ENCODE measurements at places on chromosomes 5 and 9.

DNA sequence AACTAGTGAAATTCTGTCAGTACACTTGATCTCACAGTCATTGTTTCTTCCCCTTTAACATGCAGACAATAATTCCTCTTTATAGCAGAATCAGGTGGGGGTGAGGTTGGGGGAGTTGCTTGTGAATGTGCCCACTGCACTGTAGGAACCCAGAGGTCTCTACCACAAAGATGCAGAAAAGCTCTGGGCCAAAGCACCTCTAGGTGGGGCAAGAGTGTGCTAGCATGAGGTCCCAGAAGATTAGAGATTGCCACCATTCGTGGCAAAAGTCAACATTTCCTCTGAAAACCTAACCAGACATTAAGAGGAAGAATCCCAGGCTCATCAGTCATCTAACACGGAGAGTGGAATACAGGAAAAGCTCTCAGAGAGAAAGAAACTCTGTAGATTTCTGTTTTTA lies 74.5 kb downstream of the PTCD2 start:
- DNase-seq, result no peak

DNA sequence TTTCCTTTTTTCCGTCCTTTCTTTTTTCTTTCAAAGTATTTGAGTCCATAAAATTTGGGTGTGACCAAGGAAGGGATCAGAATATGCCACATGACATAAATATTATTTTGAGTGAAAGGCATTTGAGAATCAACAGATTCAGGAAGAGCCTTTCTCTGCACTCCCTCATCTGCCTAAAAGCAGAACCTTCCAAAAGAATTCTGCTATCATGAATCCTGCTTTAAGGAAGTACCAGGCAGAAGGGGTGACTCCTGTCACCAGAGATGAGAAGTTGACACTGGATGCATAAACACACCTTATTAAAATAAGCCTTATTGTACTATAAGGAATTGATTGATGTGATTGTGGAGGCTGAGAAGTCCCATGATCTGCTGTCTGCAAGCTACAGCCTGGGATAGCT lies 196.7 kb downstream of the SREK1 start:
- DNase-seq, result no peak

DNA sequence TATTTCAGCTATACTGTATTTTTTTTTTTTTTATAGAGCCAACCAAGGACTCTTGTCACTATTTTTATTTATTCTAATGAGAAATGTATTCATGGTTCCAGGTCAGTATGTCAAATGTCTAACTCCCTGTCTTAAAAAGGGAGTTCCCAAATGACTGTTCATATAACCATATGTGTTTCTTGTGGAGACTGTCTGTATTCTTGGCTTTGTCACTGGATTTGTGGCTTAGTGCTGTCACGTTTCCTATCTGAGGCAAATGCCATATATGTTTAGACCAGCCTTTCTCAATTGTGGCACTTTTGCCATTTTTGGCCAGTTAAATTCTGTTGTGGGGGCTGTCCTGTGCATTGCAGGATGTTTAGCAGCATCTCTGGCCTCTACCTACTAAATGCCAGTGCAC lies 3.1 kb downstream of the GCNT1 start:
- no peak for DNase-seq

DNA sequence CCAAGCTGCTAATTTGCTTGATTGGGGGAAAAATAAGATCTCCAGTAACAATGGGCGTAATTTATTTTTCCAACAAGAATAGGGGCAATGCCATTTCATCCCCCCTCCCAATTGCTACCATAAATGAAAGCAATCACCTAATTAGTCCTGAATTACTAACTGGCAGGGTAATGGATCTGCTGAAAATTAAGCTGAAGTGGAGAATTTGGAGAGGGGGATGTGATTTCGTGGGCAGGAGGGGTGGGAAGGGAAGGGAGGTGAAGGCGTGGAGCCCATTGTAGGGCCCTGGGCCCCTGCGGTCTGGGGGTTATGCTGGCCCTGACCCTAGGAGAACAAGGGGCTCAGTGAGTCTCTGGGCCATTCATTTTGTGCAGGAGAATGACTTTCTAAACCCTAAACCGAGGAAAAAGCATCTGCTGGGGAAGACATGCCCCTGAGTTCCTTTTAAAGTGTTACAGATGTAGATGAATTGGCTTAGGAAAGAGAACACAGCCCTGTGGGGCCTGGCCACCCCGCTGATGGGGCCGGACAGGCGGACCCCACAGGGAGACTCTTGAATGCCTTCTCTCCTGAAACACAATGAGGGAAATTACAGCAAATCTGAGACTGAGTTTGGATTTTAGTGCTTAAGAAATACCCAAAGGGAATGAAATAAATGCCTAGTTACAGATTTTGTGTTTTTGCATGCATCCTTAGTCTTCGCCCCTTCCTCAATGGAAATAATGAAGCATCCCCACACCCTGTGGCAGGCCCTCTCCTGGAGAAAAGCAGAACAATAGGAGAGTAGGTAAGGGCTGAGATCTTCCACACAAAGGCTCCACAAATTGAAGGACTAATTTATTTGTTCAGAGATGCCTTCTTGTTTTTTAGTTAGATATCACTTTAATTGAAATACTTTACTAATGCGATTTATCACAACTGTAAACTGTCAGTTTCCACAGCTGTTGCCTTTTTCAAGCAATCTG lies 143.2 kb downstream of the PSAT1 start:
- DNase-seq, result no peak

DNA sequence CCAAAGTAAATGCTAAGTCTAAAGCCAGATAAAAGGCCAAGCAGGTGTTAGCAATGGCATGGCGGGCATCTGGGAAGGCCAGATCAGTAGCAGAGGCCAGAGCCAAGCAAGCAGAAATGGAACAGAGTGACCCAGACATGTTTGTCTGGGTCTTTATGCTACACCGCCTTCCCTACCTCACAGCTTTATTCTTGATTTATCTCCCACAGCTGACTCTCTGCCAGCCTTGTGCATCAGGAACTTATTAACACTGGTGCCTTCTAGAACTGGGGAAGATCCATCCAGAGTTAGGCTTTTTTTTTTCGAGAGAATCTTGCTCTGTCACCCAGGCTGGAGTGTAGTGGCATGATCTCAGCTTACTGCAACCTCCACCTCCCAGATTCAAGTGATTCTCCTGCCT lies 112.5 kb upstream of the SLC44A1 start:
- no peak for DNase-seq

GRCh38 chr5:157160001-157160400 lies 6.1 kb downstream of the GARIN3 start:
- peak; percentile 79 for DNase-seq

- no peak for DNase-seq
Measured at GRCh38 chr5:132261881-132262845, 4.7 kb downstream of the PDLIM4 start.

DNA sequence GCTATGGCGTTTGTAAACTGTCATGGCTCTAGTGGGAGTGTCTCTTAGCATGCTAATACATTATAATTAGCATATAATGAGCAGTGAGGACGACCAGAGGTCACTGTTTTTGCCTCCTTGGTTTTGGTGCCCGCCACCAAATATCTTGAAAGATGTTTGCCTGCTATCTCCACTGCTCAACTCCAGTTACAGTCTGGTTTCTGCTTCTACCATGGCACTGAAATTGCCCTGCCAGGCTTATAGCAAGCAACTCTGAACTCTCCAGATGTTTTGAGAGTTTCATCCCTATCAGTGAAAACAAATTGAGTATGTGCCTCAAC lies 122.1 kb upstream of the SPRY4 start:
- no peak for DNase-seq

DNA sequence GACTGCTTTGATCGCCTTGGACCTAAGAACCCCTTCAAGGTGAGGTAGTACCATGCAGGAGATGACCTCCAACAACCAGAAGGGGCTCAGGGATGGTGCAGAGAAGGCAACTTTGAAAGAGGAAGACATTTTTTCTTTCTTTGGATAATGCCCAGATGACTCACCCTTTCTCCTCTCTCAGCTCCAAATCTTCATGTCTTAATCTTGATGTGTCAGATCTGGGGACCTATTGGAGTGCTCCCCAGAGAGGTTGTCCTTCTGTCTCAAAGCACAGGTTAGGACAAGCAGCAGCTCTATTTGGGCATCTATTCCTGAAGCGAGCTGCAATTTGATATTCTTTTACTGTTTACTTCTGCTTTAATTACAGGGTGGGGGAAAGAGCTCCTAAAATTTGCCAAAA lies 229.9 kb upstream of the MAP3K1 start:
- no peak for DNase-seq

- DNase-seq, result no peak
Measured at GRCh38 chr9:127455324-127455992, 4.1 kb downstream of the LRSAM1 start.

- DNase-seq, result peak; percentile 55
Measured at GRCh38 chr5:140632366-140633020, 482 bp downstream of the CD14 start.

DNA sequence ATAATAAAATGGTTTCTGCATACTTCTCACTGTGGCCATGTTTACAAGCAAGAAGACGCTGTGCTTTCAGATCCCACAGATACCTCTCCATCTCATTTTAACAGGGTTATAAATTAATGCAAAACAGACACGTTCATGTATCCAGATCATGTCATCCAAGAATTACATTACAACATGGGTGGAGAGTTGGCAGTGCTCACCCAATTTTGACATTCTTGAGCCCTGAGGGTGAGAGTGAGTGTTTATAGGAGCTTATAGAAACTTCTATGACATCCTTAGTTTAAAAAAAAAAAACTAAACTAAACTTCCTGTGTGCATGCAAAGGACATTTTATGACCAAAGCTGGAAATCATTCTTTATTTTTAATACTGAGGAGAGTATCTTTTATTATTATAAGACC lies 9.1 kb downstream of the PRKACG start:
- no peak for DNase-seq

GRCh38 chr5:137141779-137142178 lies 357.3 kb downstream of the SPOCK1 start:
- DNase-seq, result no peak

GRCh38 chr5:151667083-151667482 lies 19.6 kb downstream of the SPARC start:
- DNase-seq, result no peak

GRCh38 chr5:54667136-54667535 lies 149.6 kb downstream of the SNX18 start:
- no peak for DNase-seq

DNA sequence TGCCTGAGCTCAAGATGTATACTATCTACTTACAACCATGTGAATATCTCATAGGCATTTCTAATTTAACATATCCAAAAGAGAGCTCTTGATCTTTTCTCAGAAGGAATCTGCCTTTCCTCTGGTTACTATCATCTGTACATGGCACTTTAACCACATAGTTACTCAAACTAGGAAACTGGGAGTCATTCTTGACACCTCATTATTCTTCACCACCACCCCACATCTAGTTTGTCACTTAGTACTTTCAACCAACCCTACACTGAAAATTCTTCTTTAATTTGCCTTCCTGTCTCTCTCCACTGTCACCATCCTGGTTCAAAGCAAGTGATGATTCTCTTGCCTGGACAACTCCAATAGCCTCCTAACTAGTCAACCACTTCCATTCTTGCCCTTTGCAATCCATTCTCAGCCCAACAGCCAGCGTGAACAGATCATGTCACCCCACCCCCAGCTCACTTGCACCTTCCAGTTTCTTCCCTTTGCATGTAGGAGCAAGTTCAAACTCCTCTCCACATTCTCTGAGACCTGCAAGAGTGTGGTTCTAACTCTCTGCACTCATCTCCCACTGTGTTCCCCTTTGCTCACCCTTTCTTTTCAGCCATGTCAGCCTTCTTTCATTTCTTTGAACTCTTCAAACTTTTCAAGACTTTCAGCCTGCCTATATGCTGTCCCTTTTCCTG lies 17.3 kb upstream of the SMAD5 start:
- DNase-seq, result no peak

DNA sequence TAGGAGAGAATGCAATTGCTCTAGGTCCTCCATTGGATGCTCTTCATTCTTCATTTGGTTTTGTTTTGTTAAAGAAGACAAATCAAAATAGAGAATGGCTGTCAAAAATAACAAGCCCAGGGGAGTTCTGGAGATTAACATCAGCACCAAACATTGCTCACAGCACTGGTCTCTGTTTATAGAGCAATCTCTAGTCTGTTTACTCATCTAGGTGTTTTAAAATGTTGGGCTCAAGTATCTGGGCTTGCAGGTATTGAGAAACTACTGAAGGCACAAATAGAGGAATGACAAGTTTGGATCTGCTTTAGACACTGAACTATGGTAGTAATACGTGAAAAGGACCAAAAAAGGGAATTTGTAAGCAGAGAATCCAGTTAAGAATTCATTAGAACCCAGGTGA lies 77.0 kb upstream of the TMC1 start:
- DNase-seq, result no peak

- DNase-seq, result no peak
Measured at GRCh38 chr9:18474783-18475182, 830 bp downstream of the ADAMTSL1 start.

DNA sequence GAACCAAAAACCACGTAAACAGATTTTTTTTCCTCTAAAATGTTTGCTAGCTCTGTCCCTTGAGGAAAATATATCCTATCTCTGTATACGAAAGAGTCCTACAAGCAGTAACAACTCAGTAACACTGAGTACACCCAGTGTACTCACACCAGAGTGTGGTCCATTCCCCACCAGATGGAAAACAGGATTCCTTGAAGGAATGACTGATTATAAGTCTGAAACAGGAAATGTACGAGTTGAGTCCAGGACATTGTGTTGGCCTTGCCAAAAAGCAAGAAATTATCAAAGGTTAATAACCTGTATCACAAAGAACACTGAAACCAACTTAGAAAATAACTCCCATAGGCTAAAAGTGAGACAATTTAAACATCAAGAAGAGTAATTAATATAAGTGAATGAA lies 20.4 kb downstream of the GOLPH3 start:
- DNase-seq, result no peak

GRCh38 chr9:131650254-131650653 lies 89.6 kb downstream of the RAPGEF1 start:
- no peak for DNase-seq
